ENCODE measurements at places on chromosomes 1 and 21. TPM values are rescaled to one million over a fixed set of nuclear protein-coding genes. Genes with fewer than 3 reads are reported as not detected.
A peak's percentile ranks its signal among the peaks of the same experiment; 100 is the strongest.

DNA sequence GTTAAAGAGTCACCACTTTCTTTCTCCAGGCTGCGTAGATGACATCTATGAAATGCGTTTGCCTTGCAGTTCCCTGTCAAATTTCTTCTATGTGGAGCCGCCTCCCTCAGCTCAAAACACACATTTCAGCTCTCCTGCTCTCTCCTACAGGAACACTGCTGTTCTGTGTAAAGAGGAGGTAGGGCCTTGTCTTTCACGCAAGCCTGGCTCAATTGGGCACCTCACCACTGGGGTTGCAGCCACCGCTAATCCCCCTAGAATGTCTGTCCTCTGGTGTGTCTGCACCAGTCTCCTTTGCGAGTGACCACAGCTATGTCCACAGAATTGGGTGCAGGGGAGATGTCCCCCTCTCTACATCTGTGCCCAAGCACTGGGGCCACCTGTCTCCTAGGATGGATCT is 31.8 kb upstream of the CFHR4 start:
- no peak for DNase-seq

DNA sequence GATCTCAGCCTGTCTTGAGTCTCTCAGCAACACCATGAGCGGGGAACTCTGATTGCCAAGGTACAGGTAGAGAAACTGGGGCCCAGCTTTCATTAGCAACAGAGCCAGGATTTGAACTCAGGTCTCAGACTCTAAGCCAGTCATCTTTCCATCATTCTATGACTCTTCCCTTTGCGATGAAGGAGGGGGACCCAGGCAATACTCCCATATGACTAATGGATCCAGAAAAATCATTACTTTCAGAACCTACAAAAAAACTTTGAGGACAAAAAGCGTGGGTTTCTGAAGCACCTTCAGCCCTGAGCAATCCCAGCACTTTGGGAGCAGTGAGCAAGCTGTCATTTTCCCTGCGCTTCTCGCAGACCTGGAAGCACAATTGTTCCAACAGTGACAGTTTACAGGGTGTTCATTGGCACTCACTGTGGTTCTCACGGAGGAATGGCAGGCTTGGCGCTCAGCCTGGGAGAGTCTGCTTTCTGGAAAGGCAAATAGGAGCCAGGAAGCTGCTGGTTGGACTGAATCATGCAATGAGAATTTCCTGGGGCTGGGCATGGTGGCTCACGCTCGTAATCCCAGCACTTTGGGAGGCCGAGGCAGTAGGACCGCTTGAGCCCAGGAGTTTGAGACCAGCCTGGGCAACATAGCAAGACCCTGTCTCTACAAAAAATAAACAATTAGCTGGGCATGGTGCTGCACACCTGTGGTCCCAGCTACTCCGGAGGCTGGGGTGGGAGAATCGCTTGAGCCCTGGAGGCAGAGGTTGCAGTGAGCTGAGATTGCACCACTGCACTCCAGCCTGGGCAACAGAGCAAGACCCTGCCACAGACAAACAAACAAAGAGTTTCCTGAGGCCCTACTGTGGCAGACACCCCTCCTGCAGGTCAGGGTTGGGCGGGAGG is 40.1 kb downstream of the SLC2A7 start:
- DNase-seq = peak; percentile 98

DNA sequence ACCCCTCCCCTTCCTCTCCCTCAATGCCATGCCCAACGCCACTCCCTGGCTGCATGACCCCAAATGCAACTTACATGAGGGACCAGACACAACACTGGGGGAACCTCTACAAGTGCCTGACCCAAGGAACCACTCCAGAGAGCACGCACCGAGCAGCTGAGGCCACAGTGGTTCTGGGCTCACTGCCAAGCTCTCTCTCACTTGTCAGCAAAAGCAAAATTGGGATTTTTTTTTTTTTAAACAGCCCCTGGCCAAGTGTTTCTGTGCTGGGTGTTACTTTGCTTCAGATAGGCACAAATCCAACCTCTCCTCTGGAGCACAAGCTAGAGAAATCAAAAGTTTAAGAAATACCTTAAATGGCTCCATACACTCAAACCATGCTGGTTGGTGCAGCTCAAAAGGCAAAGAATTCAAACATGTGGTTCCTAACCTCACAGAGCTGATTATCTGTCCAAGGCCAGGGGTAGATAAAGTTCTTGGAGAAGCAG is 363.0 kb downstream of the SETD4 start:
- DNase-seq = peak; percentile 5

- peak; percentile 41 for DNase-seq
Observed at GRCh38 chr1:151549199-151549598, 9.1 kb downstream of the TUFT1 start.

GRCh38 chr1:53572065-53572814 is 113.0 kb downstream of the DMRTB1 start:
- DNase-seq = peak; percentile 82

GRCh38 chr1:61531716-61532115 is 193.2 kb downstream of the TM2D1 start:
- DNase-seq = no peak

Gene SYT11
- total RNA-seq = 28.5 TPM

DNA sequence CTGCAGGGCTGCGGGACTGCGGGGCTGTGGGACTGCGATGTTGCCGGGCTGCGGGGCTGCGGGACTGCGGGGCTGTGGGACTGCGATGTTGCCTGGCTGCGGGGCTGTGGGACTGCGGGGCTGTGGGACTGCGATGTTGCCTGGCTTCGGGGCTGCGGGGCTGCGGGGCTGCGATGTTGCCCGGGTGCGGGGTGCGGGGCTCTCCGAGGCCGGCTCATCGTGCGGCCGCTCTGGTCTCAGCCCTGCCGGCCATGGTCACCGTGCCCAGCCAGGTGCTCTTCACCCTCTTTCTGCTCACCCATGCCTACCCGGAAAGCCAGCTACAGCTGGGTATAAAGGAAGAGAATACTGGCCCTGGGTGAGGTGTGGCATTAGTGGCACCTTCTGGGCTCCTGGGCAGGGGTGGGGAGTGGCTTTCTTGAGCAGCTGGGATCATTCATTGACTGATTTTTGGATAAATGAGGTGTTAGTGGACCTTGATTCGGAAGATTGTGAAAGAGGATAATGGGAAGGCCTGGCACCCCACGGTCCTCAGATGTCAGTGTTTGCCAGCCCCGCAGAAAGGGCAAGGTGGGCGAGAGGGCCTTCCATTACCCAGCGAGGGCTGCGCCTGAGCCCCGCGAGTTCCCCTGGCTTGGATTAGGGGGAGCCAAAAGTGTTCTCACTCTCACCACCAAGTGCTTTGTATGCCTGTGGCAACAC is 36.3 kb downstream of the COQ8A start:
- DNase-seq = no peak

Gene ARHGEF19
- total RNA-seq = 12.1 TPM

Gene OLIG2
- total RNA-seq = not detected

DNA sequence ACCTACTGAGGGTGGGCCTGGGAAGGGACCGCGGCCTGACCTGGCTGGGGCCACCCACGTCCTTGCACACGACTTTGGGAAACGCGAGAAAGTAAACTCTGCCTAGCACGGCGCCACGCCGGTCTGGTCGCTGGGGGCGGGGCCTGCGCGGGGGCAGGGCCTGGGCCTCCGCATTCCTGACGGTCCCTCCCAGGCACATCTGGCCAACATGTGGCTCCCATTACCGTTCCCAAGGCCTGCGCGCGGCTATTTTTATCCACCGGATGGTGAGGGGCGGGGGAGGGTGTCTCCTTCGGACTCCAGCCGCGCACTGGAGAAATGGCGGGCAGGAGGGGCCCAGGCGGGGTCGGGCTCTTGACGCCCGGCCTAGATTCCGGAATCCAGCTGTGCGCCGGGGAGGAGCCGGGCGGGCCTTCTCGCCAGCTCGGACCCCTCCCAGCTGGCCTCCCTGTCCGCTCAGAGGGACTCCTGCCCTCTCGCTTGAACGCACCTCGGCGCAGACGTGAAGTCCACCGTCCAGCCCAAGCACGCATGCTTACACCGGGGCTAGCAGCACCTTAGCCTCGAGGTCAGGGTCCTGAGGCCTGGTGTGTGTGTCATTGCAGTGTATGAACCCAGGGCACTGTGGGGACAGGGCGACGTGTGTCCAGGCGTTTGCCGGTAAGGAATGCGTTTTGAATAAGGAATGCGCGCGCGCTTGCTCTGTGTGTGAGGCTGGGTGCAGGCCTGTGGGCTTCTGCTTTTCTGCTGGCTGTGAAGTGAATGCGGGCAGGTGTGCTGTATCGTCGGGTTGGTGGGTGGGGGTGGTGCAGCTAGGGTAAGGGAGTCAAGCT is 2.1 kb downstream of the EVA1B start:
- DNase-seq = peak; percentile 97

- no peak for DNase-seq
Observed at GRCh38 chr1:41892301-41892781, 26.4 kb downstream of the HIVEP3 start.
